ENCODE measurements at places on chromosomes 16 and 17.
A peak's percentile ranks its signal among the peaks of the same experiment; 100 is the strongest.

DNA sequence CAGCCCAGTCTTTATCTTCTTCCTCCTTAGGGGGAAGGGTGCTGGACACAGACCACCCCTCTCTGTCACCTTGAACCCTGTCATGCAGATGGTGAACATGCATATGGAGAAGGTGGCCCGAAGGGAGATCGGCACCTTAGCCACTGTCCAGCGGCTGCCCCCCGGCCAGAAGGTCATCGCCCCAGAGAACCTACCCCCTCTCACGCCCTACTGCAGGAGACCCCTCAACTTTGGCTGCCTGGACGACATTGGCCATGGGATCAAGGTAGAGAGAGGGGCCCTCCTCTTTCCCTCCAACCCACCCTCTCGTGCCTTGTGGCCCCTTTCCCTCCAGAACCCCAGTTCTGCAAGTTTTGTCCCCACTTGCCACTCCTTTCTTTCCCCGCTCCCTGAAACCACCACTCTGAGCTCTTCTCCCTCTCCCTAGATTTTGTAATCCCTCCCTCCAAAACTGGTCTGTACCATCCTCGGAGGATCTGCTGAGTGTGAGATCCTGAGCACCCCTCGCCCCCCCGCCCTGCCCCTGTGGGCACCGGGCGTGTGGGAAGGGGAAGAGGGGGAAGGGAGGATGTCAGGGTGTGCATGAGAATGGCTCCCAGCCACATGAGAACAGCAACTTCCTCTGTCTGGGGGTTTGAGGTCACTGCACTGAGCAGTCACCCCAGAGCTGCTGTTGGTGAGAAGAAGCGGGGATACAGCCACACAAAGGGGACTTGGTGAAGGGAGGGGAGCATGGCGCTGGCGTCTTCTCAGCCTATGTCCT is 7.3 kb downstream of the ABI3 start:
- peak; percentile 61 for DNase-seq

GRCh38 chr17:69959283-69959682 is 115.7 kb upstream of the KCNJ16 start:
- DNase-seq = no peak

GRCh38 chr16:30184096-30184890 is 891 bp downstream of the CORO1A start:
- DNase-seq = peak; percentile 69

GRCh38 chr17:32757963-32758362 is 119.0 kb downstream of the MYO1D start:
- no peak for DNase-seq

Data from activated CD4-positive, alpha-beta T cell treated with anti-CD3 and anti-CD28 coated beads, Interleukin-2, amount 50 U/mL, for 1 hour (primary cell).